ENCODE measurements at places on chromosomes 6 and 20.
A peak's percentile ranks its signal among the peaks of the same experiment; 100 is the strongest.

DNA sequence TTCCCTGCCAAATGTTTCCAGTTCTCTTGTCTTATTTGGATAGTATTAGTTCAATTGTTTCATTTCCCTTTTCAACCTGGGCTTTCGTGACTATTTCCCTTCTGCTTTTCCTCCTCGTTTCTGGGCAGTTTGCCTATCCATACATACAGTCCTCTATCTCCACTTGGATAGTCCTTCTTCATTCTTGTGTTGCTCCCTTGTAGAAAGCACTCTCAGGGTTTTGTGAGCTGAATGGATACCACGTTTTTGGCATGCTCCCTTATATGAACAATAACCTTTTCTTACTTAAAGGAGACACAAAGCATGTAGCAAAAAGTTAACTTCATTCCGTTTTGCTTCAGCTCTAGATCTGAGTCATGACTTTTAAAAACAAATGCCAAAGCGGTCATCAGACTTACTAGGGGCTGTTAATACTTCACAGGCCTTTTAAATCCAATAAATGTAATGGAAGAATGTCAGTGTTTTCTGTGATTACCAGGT lies 16.6 kb downstream of the CRYBG1 start:
- no peak for DNase-seq

GRCh38 chr20:58709013-58709702 lies 16.6 kb downstream of the NPEPL1 start:
- DNase-seq: no peak

DNA sequence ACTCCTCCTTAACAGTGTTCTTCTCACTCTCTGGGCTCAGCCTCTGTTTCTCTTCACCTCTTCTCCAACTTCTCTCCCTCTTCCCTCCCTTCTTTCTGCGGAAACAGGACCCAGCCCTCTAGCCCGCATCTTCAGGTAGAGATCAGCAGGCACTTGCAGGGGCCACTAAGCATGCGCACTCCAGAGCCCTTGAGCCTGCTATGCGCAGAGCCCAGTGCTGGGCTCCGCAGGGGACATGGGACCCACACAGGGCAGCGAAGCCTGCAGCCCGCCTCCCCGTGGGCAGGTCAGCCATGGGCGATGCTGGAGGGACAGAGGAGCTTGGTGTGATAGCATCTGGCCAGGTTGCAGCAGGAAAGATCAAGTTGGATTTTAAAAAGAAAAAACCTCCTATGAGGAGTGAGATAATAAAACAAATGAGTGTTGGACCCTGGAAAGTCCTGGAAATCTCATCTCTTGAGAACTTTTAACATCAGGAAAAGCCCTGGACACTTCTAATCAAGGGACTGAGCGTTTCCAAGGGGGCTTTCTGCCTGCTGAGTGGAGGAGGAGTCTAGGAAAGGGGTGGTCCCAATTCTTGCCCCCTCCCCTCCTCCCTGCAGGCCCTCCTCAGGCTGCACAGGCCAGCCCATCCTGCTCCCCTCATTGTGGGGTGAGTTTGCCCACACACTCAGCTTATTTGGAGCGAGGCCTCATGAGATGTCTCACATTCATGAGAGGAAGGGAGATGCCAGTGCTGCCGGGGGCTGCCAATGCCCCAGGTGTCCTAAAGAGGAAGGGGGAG lies 71.9 kb downstream of the MDGA1 start:
- DNase-seq: no peak

DNA sequence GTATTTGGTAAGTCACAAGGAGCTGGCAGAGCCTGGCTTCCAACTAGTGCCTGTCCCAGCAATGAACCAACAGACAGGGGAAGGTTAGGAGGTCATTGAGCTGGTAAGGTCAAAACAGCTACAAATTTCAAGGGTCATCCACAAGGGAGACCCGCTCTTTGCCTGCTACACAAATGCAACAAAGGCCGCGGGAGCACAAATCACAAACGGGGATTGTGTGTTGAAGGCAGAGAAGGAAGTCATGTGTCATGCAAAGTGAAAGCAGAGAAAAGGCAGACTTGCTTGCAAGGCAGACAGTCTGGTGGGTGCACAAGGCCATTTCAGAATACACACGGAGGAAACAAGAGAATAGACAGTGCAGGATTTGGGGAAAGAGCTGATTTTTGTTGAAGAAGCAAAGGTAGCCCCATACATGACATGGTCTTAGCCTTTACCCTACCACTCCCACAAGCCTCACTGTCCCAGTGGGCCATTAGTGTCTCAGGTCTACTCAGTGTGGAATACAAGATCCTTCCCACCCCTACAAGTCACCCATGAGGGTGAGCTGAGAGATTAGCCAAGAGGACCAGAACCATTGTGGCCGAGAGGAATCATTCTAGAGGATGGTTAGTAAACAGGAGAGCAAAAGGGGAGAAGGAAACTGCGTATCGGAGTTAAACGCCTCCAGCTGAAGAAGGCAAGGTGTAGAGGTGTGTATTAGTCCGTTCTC lies 18.1 kb upstream of the SAMHD1 start:
- peak; percentile 18 for DNase-seq

DNA sequence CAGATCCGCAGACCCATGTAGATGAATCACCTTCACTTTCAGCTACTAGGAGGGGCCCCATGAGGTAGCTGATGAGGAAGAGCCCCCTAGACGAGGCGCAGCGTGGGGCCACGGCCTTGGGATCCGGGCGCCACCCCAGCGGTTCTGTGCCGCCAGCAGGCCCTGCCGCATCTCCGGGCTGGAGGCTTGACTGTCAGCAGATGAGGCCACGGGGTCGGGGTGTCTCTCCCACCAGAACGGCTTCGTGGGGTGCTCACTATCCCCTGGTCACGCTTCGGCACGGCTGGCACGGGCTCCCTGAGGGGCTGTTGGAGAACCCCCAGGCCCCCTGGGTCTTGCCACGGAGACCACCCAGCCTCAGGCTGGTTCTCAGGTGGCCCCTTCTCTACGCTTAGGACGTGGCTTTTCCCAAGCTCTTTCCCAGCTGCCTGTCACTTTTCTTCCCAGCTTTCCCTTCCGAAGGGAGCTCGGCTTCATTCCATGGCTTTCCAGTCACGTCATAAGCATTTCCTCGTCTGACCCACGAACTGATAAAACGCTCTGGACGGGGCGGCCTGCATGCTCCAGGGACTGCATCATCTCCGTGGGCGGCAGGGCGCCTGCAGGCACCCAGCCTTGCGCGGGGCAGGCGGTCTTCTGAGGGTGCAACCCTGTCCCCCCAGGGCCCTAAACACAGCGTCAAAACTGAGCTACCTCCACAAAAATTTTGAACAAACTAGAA lies 85.9 kb downstream of the THBS2 start:
- no peak for DNase-seq

GRCh38 chr6:167336844-167337630 lies 12.2 kb downstream of the TTLL2 start:
- no peak for DNase-seq

GRCh38 chr20:53676519-53676822 lies 82.8 kb upstream of the ZNF217 start:
- no peak for DNase-seq

GRCh38 chr20:11738852-11739251 lies 178.8 kb upstream of the BTBD3 start:
- DNase-seq: no peak

- no peak for DNase-seq
These were observed 70.4 kb upstream of the FUCA2 start for GRCh38 chr6:143581835-143582480.

GRCh38 chr6:44624936-44625573 lies 237.5 kb downstream of the CDC5L start:
- DNase-seq: no peak

DNA sequence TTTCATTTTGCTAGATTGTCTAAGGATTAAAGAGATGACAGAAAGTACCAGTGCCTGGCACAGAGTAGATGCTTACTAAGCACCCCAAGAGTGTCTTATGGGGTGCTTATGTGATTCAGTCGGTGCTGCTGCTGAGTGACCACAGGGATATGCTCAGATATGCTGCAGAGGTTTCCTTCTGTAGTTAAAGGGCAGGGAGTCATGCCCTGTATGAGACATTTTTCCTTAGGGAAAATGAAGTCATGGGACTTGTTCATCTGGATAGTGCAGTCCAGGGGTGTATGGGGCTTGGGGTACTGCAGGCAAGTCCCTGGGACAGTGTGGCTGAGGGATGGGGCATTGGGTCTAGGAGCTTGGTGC lies 25.1 kb downstream of the TOX2 start:
- DNase-seq: no peak

DNA sequence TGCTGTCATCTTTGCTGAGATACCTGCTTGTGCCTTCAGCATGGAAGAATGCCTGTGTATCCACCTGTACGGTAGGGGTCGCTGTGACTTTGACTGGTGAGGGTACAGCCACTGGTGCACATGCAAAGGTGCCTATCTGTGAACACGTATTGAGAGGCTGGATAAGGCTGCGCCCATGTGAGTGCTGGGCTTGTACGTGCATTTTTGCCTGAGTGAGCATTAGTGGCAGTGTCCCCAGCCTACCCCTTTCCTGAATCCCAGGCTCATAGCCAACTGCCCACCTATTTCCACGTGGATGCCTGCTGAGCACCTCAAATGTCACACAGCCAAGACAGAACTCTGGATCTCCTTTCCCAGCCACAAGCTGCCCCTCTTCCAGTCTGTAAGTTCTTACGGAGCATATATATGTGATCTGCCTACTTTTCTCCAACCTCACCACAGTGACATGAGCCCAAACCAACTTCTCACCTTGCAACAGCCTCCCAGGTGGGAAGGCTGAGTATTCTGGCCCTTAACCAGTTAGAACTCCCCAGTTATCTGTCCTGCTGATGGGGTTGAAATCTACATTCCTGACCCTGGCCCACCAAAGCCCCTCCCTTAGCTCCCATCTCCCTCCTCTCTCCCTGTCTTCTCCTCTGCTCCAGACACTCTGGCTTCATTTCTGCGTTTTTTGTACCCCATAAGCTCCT lies 1.1 kb upstream of the SLC2A10 start:
- no peak for DNase-seq

- no peak for DNase-seq
These were observed 70.2 kb downstream of the LYRM4 start for GRCh38 chr6:5190507-5190906.

- no peak for DNase-seq
These were observed 672 bp downstream of the PREX1 start for GRCh38 chr20:48826883-48827771.

- DNase-seq: no peak
These were observed 111.3 kb downstream of the TBX18 start for GRCh38 chr6:84653027-84653551.

- DNase-seq: no peak
These were observed 155.7 kb downstream of the CARMIL1 start for GRCh38 chr6:25434921-25435320.

- DNase-seq: no peak
These were observed 236.7 kb downstream of the SOD2 start for GRCh38 chr6:159456349-159456748.

DNA sequence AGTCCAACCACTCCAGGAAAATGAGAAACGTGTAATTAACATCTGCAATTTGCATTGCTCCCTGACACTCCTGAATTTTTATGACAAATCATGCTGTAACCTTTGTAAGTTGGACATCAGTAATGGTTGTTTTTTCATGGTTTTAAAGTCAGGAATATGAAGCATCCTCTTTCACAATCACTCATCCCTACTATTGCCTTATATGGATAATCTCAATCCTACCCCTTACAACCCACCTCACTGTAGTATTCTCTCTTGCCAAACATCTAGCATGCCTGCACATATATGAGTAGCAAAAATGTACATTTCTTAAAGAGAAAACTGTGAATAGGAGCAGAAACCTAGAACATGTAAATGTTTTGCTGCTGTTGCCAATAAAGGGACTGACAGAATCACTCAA lies 729.5 kb downstream of the KIF16B start:
- no peak for DNase-seq

DNA sequence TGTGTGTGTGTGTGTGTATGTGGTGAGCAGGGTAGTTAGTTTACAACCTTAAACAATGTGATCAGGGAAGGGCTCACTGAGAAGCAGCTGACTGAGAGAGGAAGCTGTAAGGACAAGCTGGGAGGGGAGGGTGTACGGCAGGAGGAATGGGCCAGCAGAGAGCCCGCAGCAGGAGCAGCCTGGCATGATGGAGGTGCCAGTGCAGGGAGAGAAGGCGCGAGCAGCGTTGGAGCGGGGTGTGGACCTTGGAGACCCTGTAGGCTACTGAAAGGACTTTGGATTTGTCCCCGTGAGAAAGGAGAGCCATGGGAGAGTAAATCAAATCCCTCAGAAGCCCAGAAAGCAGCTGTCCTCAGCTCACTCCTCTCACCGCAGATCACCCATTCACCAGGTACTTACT lies 18.5 kb downstream of the FAM209B start:
- no peak for DNase-seq

- DNase-seq: no peak
These were observed 8.7 kb downstream of the NUDT3 start for GRCh38 chr6:34383656-34384320.

- peak; percentile 3 for DNase-seq
These were observed 117.1 kb upstream of the EEF1E1 start for GRCh38 chr6:8219352-8219943.

GRCh38 chr20:16364320-16364687 lies 208.9 kb downstream of the KIF16B start:
- DNase-seq: no peak

GRCh38 chr6:137432054-137432611 lies 62.1 kb downstream of the OLIG3 start:
- no peak for DNase-seq

DNA sequence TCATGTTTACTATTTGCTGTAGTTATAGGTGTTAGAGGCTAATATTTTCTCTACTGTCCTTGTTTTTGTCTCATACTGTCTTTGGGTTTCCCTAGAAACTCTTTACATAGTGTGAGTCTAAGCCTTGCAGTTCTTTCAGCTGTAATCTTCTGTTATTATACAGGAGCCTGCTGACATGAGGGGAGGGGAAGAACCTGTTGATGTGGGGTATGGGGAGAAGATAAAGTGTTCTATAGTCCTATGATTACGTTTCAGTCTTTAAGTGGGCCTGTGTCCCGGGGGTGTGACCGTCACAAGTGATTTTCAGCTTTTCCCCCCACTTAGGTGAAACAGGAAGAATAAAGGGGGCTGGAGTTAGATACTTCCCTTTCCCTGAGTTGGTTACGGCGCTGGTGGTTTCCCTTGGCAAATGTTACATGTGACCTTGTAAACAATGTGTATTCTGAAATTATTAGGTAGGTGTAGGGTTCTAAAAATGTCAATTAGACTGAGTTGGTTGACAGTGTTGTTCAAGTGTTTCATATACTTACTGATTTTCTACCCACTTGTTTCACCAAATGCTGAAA lies 41.3 kb downstream of the REV3L start:
- DNase-seq: no peak

GRCh38 chr6:152698692-152699091 lies 995 bp downstream of the MYCT1 start:
- no peak for DNase-seq

GRCh38 chr6:103872233-103872632 lies 987.5 kb downstream of the HACE1 start:
- DNase-seq: no peak

DNA sequence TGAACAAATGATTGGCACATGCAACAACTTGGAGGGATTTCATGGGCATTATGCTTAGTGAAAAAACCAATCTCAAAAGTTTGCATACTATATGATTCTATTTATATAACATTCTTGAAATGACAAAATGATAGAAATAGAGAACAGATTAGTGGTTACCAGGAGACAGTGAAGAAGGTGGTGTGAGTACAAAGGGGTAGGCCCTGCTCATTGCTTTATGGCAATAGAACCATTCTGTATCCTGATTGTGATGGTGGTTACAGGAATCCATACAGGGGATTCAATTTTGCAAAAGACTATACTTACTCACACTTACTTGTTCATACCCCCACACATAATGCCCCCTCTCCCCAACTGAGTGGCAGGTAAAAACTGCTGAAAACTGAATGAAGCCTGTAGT lies 30.2 kb upstream of the LAMA4 start:
- DNase-seq: no peak

GRCh38 chr20:17210983-17211382 lies 15.9 kb upstream of the PCSK2 start:
- no peak for DNase-seq

GRCh38 chr20:12173347-12174012 lies 255.8 kb downstream of the BTBD3 start:
- no peak for DNase-seq

All from stimulated activated CD4-positive, alpha-beta T cell treated with anti-CD3 and anti-CD28 coated beads, TNF-alpha, amount 100 ng/mL, for 4 hours (primary cell).